ENCODE measurements at places on chromosomes 5 and 9. TPM values are rescaled to one million over a fixed set of nuclear protein-coding genes. Genes with fewer than 3 reads are reported as not detected.

DNA sequence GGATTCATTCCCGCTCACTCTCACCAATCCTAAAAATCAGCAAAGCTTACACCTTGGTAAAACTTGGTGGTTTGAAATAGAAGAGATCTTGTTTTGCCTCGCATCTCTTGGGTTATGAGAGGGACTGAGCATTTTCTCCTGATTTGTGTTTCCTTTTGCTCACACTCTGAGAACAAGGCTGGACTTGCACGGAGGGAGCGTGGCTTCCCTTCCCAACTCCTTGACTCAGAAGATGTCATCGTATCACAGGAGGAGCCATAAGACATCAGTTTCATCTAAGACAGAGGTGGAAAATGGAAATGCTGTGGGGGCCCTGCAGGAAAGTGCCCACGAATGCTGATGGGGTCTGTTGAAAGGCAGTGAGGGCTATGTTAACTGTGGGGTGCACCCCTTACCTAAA lies 37.4 kb downstream of the CTSL start:
- no peak for DNase-seq

GRCh38 chr9:132726576-132727130 lies 56.4 kb downstream of the GTF3C4 start:
- DNase-seq = no peak

DNA sequence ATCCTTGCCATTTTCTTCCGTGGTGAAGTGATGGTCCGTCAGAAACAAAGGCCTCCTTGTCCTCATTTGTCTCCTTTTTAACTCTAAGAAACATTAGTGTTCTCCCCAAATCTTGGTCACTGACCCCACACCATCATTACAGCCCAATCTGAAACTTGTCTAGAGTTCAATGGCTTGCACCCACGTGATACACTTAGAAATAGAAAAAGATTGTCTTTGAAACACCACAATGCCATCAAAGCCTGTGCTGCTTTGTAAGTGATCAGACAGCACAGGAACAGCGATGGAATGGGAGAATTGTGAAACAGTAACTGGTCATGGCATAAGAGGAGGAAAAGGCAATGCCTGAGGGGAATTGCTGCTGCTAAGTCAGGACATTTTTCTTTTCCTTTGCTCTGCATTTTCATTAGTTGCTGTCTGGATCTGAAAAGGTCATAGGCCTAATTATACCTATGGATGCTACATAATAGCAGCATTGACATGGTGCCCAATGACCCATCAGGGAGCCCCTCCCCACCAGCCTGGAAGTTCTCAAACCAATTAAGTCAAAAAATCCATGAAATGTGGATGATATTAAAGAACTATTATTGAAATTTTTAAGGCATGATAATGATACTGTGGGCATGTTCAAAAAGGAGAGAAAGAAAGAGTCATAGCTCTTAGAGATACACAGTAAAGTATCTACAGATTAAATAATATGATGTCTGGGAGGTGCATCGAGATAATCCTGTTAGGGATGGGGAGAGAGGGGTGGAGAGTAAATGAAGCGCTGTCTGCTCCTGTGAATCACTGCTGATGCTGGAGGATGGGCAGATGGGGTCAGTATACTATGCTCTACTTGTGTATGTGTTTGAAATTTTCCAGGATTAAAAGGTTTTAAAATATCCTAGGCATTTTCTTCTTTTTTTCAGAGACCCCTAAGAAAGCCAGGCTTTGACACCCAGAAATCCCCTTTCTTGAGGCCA lies 83.6 kb downstream of the ENC1 start:
- DNase-seq = no peak

DNA sequence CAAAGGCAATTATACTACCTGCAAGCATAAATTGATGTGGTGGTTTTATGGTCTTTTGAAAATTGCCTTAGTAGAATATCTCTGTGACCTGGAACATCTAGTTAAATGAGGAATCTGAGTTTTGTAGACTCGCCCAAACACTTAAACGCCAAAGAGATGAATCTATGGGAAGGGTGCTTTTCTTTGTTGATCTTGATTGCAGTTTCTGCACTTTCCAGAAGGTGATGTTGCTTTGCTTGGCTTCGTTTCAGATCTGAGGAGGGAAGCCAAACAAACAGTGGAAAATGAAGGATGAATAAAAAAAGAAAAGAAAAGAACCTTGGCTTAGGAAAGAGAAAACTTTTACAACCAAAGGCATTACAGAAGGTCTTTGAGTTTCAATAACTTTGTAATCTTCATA lies 1021.2 kb downstream of the NR2F1-AS1 start:
- no peak for DNase-seq

GRCh38 chr5:125484272-125484741 lies 737.9 kb upstream of the ZNF608 start:
- no peak for DNase-seq

DNA sequence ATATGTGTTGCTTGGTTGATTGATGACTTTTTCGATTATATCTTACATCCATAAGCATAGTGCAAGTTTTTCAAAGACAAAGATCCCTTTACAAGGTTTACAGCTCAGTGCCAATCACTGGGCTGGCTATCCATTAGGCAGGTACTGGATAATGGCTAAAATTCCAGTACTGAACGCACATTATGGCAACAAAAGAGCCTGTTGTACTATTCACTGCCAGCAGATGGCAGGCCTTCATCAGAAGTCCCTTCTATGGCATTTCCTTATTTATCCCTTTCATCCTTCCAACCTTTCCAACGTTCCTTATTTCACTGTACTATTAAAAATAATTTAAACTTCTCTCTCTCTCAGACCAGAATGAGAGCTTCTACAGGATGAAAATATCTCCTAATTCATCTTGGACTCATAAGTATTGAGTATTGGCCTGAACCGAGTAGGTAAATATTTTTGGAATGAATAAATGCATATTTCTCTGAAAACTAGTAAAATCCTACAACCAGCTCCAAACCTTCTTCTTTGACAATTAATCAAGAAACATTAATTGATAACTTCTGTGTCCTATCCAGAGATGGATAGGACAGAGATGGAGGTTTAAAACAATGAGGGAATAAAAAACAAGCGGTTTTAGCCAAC lies 6.7 kb upstream of the WNT8A start:
- DNase-seq = peak; percentile 83

DNA sequence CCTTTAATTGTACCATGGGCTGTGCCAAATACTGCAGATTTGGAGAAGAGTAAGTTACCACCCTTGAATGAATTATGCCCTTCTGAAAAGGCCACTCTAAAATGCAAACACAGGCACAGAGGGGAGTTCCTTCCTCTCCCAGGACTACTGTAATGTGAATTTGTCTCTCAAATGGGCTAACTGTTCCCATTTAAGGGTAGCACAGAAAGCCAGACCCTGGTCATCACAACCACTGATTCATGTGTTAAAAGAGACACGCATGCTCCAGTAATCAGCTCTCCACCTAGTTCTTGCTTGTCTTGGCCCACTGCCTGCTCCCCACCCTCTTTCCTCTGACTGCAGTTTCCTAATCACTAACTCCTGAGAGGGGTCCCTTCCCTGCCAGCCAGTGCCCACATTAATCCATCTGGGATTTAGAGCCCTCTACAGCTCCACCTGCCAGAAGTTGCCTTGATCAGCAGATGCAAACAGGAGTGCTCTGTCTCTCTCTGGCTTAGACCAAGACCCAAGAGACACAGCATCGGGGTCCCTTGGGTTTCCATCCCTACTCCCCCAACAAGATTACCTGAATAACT lies 382.4 kb downstream of the TMEM167A start:
- no peak for DNase-seq

GRCh38 chr5:32276173-32276853 lies 36.4 kb downstream of the MTMR12 start:
- DNase-seq = peak; percentile 23

DNA sequence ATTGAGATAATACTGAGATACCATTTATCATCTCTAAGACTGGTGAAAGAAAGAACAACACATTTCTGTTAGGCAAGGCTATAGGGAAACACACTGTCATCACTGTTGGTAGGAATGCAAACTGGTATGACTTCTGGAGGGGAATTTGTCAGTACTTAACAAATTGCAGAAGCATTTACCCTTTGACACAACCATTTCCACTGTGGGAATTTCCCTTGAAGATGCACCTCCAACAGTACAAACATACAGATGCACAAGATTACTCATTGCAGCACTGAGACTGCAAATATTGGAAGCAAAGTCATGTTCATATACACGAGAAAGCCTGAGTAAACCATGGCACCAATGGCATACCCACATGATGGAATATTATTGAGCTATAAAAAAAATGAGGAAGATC lies 17.6 kb downstream of the GM2A start:
- no peak for DNase-seq

Gene SMIM32
- polyA plus RNA-seq = 1.8 TPM

Gene FBLL1
- polyA plus RNA-seq = 33.1 TPM
